ENCODE measurements at places on chromosomes 4 and X.
A peak's percentile ranks its signal among the peaks of the same experiment; 100 is the strongest.

- H3K27me3 ChIP-seq, result no peaks in the 10 kb centered on the region
- H3K27ac ChIP-seq, result no peak overlapping the region
- no peak for DNase-seq
- no peak overlapping the region for H3K4me3 ChIP-seq
- peaks cover 2% of the 10 kb centered on the region for H3K4me1 ChIP-seq
Observed at GRCh38 chr4:54783402-54784110, 125.8 kb downstream of the KIT start.

GRCh38 chrX:19019996-19020395, 36.1 kb upstream of the PHKA2 start:
- DNase-seq, result no peak
- H3K36me3 ChIP-seq, result no peaks in the 10 kb centered on the region
- no peak overlapping the region for H3K27ac ChIP-seq
- no peak overlapping the region for H3K4me3 ChIP-seq
- no peaks in the 10 kb centered on the region for H3K27me3 ChIP-seq

DNA sequence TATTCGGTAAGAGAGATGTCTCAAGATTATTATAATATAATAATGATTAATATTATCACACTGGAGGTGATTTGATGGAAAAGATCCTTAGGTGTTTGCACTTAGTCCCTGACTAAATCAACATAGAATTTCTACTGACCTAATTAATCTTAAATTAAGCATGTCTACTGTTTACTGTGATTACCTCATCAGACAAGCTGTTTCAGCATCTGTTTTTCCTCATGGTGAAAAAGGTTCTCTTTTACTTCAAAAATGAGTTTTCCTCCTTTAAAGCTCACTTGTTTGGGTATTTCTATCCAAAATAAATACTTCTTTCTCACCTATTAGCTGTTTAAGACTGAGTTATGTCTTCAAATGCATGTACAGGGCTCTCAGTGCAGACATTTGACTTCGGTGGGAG, 407.8 kb downstream of the NKX6-1 start:
- no peak overlapping the region for H3K4me3 ChIP-seq
- H3K27ac ChIP-seq, result no peak overlapping the region
- no peaks in the 10 kb centered on the region for H3K4me1 ChIP-seq
- DNase-seq, result no peak
- no peaks in the 10 kb centered on the region for H3K36me3 ChIP-seq
- H3K27me3 ChIP-seq, result no peaks in the 10 kb centered on the region

DNA sequence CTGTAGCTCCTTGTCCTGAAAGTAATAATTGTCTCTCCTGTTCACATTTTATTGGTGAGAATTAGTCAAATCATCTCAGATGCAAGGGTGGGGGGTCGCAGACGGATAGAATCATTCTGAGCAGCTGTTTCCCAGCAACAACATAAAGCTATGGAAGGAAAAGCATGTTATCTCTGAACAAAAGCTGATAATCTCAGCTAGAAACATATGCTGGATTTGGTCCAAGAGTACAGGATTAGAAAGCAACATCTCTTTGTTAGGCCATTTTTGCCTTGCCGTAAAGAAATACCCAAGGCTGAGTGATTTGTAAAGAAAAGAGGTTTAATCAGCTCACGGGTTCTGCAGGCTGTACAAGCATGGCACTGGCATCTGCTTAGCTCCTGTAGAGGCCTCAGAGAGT, 472.8 kb upstream of the BOD1L1 start:
- no peaks in the 10 kb centered on the region for H3K27me3 ChIP-seq
- H3K4me3 ChIP-seq, result no peak overlapping the region
- no peak overlapping the region for H3K27ac ChIP-seq
- no peak for DNase-seq
- H3K36me3 ChIP-seq, result no peaks in the 10 kb centered on the region
- H3K4me1 ChIP-seq, result no peaks in the 10 kb centered on the region

DNA sequence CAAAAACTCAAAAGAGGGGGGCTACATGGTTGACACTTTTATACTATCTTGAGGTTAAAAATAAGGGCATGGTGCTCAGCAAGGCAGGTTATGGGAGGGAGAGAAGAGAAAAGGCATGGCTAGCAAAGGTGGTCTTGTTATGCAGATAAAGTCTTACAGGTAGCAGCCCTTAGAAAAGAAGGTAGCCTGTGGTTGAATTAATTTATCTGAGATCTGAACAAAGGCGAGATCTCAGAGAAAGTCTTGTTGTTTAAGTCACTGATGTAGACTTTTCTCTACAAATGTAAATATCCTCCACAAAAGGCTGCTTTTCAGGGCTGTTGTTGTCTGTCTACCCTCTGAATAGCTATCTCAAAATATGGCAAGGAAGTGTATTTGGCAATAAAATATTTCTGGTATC, 1250.4 kb downstream of the PCDH18 start:
- no peaks in the 10 kb centered on the region for H3K27me3 ChIP-seq
- H3K4me3 ChIP-seq, result no peak overlapping the region
- no peak for DNase-seq
- H3K4me1 ChIP-seq, result no peaks in the 10 kb centered on the region
- H3K27ac ChIP-seq, result no peak overlapping the region

GRCh38 chr4:10026485-10026884, 5.2 kb upstream of the SLC2A9 start:
- no peak overlapping the region for H3K27ac ChIP-seq
- no peaks in the 10 kb centered on the region for H3K36me3 ChIP-seq
- DNase-seq, result no peak
- no peaks in the 10 kb centered on the region for H3K4me1 ChIP-seq

DNA sequence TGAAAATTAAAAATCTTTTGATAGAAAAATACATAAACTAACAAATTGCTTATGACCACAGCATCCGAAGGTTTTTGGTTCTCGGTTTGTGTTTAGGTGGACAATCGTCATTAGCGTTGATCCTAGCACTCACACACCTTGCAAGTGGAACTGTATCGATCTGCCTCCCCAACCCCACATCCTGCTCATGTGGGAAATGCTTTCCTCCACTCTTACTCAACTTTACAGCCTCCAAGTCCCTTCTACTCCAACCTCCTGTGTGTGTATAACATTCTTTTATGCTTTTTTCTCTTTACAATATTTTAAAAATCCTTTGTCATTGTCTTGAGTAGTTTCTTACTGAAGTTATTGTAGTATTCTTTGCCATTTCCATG, 15.6 kb upstream of the TMEM131L start:
- peak overlapping the region; percentile 68 for H3K27ac ChIP-seq
- H3K27me3 ChIP-seq, result peaks cover 1% of the 10 kb centered on the region
- peaks cover 22% of the 10 kb centered on the region for H3K4me1 ChIP-seq
- H3K4me3 ChIP-seq, result peak overlapping the region; percentile 46

DNA sequence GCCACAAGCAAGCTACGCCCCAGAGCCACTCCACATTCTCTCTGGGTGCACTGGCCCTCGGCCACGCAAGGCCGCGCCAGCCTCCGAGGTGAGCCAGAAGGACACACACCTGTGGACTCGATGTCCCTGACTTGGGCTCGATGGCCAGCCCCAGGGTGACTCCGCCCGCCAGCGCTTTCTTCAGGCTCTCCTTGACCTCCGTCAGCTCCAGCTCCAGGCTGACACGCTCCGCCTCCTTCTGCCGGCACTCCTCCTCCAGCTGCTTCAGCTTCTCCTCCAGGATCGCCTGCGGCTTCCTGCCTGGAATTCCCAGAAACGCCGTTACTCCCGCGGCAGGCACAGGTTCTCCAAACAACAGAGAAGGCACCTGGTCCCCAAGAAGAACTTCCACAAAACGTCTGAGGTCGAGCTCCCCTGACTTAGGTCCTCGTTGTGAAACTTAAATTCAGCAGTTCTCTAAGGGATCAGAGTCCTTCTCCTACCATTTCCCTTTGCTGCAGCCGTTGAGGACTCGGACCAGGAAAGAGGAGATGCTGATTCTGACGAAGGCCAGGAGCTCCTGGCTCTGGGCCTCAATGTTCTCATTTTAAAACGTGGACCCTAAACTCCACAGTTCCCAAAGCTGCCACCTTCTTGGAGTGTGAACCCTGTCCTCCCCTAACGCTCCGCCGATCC, 166.8 kb downstream of the AFAP1 start:
- H3K27ac ChIP-seq, result no peak overlapping the region
- no peak overlapping the region for H3K4me3 ChIP-seq
- H3K27me3 ChIP-seq, result no peaks in the 10 kb centered on the region

DNA sequence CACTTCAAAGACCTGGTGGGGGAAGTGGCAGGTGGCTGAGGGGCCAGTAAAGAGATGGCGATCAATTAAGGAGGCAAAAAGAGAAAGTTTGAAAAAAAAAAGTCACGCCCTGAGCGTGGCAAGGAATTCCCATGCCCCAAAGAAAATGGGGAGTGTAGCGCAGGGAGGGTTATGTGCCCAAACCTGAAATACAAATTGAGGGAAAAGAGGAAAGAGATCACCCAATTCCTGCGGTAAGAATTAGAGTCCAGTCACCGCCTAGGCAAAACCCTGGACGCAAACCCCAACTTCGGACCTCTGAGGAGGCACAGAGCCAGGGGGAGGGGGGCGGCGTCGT, 595 bp downstream of the ENOX2 start:
- peaks cover 7% of the 10 kb centered on the region for H3K36me3 ChIP-seq
- no peak overlapping the region for H3K4me3 ChIP-seq
- DNase-seq, result no peak
- no peak overlapping the region for H3K27ac ChIP-seq
- peaks cover 7% of the 10 kb centered on the region for H3K4me1 ChIP-seq
- no peaks in the 10 kb centered on the region for H3K27me3 ChIP-seq

GRCh38 chr4:98536631-98537030, 121.8 kb downstream of the TSPAN5 start:
- no peak overlapping the region for H3K27ac ChIP-seq
- no peaks in the 10 kb centered on the region for H3K27me3 ChIP-seq
- no peak for DNase-seq
- peaks cover 11% of the 10 kb centered on the region for H3K36me3 ChIP-seq
- no peak overlapping the region for H3K4me3 ChIP-seq

DNA sequence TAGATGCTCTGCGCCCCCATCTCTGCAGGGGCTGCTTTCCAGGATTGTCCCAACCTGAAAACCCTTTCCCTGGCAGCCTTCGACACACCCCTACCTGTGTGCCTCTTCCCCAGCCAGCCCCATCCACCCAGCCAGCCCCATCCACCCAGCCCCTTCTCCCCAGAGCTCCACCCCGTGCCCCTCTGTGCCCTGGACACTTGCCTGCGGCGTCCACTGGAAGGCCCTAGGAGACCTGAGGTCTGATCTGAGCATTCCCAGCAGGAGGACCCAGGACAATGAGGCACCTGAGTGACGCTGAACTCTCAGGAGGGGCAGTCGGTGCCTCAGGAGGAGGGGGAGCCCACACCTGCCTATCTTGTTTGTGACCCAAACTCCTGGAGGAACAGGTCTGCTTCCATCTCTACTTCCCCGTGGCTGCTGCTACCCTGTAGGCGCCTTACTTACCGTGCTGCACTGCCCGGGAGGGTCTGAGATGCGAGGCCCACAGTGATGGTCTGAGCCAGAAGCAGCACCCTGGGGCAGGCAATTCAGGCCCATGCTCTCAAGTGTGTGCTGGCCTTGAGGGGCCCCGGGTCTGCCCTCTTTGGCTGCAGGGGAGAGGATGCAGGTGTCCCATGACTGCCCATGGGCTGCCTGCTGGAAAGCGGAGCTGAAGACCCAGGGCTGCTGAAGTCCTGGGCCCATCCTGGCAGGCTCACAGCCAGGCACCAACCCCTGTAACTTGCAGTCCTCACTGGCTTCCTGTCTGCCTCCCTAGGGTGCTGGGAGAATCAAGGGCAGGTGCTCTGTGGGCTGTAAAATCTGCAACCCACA, 4.9 kb downstream of the LRPAP1 start:
- DNase-seq, result no peak
- no peaks in the 10 kb centered on the region for H3K27me3 ChIP-seq
- no peak overlapping the region for H3K4me3 ChIP-seq
- H3K4me1 ChIP-seq, result peaks cover 25% of the 10 kb centered on the region
- H3K27ac ChIP-seq, result no peak overlapping the region
- peaks cover 7% of the 10 kb centered on the region for H3K36me3 ChIP-seq

DNA sequence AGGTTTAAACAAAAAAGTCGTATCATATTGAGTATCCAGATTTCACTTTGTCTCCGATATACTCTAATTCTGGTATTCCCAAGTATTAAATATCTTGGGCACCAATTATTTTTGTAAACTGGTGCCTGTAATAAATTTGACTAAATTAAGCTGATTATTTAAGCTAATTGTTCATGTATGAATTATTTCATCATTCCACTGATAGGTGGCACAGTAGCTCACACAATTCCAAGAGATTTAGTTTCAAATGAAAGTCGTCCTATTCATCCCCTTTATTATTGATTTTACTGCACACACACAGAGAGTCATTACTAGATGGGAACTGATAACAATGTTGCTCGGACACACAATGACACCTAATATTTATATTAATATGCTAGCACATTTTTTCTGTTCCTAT, 432.4 kb downstream of the DMD start:
- no peak for DNase-seq
- no peak overlapping the region for H3K27ac ChIP-seq
- no peaks in the 10 kb centered on the region for H3K36me3 ChIP-seq
- H3K4me3 ChIP-seq, result no peak overlapping the region
- no peaks in the 10 kb centered on the region for H3K4me1 ChIP-seq
- H3K27me3 ChIP-seq, result no peaks in the 10 kb centered on the region

DNA sequence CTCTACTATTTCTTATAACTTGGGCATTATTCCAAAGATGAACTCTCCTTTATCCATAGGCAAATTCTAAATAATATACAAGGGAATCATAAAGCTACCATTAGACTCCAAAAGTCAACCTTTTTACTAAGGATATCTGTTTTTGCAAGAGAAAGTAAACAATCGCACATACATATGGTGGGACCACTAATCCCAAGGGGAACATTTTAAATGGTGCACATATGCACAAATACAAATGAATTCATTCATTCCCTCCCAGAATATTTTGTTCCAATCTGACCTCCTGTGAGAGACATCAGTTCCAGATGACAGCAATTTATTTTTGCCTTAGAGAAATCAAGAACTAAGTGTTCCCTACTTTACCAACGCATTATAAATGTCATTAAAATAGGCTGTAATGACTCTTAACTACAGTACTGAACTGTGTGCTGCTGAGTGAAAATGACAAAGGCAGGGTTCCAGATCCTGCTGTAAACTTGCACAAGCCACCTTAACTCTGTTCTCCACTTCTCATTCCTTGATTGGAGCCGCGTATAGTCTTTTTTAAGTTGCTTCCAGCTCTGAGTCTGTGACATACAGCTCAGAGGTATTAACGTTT, 2.0 kb downstream of the DHX15 start:
- no peak for DNase-seq
- H3K4me3 ChIP-seq, result peak overlapping the region; percentile 90
- no peaks in the 10 kb centered on the region for H3K27me3 ChIP-seq
- H3K27ac ChIP-seq, result peak overlapping the region; percentile 85
- H3K4me1 ChIP-seq, result peaks cover 54% of the 10 kb centered on the region
- H3K36me3 ChIP-seq, result peaks cover 52% of the 10 kb centered on the region

Data from activated CD4-positive, alpha-beta memory T cell treated with anti-CD3 and anti-CD28 coated beads, Interleukin-2, amount 10 ng/mL, durations not matched to agents 7 days and 5 days (primary cell).